ENCODE measurements at places on chromosomes 2 and 18.

DNA sequence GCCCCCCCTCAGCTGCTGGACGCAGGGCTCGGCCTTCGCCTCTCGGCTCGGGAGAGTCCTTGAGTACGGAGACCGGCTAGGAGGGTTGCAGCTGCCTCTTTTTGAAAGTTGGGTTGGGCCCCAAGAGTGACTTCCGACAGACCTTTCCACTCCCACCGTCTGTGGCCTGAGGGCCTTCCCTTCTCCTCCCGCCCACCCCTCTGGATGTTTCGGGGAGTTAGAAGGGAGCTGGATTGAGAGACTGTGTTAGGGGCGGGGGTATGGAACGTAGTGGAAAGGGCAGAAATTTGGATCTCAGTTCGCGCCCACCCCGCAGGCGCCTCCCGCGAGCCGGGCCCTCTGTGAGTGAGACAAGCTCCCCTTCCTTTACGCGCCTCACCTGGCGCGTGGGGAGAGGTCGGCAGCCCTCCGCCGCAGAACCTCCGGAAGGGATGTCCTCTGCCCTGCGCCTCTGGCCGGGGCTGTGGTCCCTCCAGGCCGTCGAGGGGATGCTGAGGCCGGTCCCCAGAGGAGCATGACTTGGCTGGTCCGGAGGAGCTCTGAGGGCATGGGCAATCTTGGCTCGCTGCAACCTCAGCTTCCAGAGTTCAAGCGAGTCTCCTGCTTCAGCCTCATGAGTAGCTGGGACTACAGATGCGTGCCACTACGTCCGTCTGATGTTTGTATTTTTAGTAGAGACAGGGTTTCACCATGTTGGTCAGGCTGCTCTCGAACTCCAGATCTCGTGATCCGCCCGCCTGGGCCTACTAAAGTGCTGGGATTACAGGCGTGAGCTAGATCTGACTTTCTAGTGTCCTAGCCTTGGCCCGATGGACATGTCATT lies 15.9 kb downstream of the C2orf74 start:
- no peak for DNase-seq

DNA sequence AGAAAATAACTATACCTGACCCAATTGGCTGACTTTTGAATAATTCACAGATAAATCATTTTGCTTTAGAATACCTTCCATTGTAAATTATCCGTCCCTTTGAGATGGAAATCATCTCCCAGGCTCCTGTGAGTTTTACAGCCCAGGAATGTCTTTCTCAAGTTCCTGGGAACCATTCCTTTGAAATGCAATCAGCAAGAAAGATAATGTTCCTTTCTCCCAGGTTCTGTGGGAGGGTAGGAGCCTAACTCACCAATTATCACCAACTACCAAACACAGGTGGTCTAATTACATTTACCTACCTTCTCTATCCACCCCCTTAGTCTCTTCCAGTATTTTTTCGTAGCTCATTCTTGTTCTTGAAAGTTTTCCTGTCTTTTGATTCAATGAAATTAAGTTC lies 1016.0 kb downstream of the SOCS6 start:
- DNase-seq = no peak

DNA sequence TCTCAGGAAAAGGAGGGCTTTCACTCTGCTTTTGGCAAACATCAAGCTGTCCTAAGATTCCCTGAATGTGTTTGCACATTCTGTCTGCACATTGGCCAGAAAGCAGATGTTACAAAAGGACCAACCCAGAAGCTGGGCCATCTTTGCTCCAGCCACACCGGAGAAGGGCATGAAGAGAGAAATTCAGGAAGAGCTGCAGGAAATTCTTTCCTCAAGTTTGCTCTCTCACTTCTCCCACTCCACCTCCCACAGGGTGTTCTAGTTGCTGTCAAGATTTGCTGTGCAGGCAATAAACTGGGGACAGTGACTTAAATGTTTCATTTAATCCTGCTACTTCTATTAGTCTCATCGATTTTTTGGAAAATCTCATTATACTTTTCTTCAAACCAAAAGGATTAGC lies 137.7 kb upstream of the UNC80 start:
- no peak for DNase-seq

GRCh38 chr2:236430584-236430983 lies 139.0 kb upstream of the ACKR3 start:
- no peak for DNase-seq

- no peak for DNase-seq
Measured at GRCh38 chr2:8494151-8494550, 187.7 kb upstream of the ID2 start.

DNA sequence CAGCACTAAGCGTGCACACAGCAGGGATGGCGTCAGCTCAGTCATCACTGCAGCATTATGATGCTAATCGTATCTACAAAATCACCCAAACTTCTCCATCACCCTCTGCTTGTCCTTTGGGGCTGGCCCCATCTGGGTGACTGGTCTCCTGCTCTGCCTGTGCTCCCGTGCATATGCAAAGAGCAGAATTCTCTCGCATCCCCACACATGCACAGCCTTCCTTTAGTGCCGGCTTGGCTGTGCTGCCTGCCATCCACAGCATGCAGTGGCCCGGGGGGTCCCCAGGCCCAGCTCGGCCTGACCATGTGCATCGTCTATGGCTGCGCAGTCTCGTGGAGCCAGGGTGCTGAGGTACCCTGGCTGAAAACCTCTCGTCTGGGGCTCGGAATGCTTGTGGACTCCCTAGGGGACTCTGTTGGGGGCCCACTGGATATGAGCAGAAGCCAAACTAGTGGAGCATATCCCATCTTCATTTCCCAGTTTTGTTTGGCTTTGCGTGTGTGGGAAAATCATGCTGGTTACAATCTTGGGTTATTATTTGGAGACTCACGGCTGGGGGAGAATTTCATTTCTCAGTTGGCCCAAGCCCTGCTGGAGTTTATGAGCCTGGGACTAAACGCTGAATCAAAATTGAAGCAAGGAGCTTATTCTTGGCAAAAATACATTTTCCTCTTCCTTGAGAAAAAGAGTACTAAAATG lies 70.9 kb upstream of the HS6ST1 start:
- DNase-seq = no peak

- DNase-seq = no peak
Measured at GRCh38 chr2:186302263-186302662, 183.8 kb upstream of the ZC3H15 start.

DNA sequence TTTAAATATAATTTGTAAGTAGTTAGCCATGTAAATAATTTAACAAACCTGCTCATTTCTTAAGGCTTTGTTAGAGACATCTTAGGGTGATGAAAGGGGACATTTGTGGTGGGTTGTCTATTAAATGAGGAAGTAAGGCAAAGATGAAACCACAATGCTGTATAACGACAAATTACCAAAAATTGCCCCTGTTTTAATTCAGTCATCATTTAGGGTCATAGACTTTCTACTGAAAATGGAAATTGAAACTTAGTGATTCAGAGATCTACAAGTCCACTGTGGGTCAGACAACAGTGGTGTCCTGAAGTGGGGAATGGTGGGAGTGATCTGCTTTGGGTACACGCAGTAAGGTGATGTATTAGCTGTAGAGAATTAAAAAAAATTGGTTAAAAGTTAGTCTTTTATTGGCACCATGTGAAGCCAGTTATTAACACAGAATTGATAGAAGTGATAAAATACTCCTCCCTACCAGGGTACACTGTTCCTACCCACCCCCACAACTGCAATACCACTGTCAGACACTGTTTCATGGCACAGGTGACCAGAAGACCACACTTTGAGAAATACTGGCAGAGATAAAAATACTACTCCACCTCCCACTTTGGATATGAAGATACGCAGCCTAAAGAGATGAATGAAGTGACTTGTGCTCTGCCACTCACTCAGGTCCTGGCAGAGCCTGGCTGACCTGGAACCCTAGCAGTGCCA lies 13.4 kb downstream of the CERS6 start:
- DNase-seq = peak; percentile 80

DNA sequence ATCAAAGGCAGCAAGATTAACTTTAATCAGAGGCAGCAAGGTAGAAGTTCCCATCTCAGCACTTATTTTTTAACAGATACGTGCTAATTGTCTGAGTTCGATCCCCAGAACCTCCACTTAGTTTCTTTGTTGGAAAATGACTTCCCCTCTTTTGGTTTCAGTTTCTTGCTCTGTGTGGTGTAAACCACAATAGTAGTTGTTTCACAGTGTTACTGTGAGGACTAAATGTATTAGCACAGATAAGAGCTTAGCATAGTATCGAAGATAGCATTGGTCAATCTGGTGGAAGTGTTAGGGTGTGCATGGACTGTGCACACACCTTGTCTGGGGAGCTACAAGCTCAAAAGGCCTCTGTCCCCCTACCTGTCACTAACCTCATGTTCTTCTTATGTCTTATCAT lies 988.3 kb upstream of the GYPC start:
- DNase-seq = no peak

DNA sequence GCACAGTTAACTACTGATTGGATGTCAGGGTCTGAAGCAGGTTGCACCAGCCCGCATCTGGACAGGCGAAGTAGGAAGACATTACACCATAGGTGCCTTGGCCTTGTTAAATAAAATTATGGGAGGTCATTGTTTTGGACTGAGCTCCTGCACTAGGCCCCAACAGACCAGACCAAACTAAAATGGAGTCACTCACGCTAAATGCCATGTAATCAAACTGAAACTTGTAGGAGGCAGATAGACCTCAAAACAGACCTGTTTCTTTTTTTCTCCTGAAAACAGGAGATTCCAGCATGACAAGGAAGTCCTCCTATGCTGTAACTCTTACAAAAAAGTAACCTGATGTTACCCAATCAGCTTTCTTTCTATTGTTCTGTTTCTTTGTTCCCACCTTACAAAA lies 15.5 kb upstream of the NFU1 start:
- no peak for DNase-seq

DNA sequence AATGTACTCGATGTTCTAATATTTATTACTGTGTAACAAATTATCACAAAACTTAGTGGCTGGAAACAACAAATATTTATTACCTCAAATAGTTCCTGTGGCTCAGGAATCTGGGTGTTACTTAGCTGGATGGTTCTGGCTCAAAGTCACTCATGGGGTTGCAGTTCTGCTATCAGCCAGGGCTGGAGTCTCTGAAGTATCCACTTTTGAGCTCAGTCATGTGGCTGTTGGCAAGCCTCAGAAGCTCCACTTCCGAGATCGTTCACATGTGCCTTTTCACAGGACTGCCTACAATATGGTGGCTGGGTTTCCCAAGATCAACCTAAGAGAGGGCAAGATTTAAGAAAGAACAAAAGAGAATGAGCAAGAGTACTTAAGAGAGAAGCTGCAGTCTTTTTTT lies 19.4 kb upstream of the UBE2E3 start:
- no peak for DNase-seq

DNA sequence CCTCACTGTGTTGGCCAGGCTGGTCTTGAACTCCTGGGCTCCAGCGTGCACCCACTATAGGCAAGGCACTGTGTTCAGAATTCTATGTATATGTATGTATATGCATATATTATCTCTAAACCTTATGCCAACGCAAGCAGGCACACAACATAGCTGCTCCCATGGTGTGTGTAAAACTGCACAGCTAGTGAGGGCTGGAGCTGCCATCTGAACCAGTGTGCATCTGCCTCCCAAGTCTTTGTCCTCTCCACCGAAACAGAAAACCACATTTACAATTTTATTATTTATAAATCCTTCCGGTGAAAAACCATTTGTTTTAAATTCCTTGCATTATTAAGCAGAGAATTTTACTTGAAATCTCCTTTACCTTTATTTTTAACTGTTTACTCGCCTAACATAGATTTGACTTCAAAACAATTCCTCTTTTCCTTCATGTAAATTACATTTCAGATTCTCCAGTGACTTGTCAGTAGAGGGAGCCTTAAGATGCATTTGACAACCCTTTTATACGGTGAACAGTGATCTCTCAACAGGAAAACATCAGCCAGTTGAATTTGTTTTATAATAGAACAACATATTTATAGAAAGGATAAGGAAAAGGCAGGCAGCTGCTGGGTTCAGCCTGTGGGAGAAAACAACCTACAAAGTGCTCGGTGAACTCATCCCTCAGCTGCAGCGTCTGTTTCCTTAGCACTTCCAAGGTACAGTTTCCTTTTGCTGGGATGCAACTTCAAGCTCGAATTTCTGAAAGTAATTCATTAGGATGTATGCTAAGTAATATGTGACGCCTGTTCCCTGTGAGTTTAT lies 101.2 kb downstream of the MYT1L start:
- DNase-seq = no peak

- DNase-seq = no peak
Measured at GRCh38 chr2:10057231-10058107, 14.1 kb downstream of the KLF11 start.

DNA sequence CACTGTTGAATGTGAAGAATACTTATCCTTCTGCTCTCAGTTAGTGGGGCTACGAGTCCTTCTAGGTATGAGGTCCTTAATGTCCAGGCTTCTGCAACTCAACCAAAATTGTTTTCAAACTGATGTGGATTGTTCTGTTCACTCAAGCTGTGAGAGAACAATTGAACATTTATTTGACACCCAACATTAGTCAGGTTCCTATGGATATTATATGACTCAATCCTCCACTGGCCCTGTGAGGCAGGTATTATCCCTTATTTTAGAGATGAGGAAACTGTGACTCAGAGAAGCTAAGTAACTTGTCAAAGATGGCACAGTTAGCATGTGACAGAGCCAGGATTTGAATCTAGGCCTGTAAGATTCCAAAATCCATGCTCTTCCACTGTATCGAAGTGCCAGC lies 1.2 kb upstream of the LYG2 start:
- DNase-seq = no peak

DNA sequence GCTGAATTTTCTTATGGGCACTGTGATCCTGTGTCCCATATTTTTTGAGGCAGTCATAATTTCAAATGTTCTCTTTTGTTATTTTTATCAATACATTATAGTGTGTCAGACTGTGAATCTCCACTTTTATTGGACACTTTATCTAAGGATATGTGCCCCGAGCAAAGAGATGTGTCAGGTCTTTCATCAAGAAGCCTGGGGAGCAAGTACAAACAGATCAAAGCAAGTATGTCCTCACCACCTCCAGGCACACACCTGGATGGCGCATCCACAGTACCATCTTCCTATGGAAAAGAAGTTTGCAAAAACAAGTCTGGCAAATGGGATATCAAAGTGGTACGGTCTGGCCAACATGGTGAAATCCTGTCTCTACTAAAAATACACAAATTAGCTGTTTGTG lies 81.0 kb upstream of the ZNF236 start:
- DNase-seq = no peak

DNA sequence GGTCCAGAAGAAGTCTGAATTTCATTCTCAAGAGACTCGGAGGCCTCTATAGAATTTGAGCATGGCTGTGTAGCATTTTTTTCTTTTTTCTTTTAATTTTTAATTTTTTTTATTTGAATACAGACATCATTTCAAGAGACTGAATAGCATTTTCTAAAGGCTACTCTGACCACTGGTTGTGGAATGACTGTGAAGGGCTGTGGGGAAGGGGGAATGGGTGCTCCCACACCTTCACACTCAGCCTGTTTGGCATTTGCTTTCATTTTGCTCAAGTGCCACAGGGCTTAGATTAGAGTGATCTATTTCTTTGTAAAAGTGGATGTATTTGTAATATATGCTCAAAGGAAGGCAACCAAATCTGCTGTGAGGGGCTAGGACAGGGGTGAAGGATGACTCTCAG lies 142.0 kb upstream of the SPOPL start:
- no peak for DNase-seq
